NCI-H1105 (cell line): ENCODE measurements at places on chromosomes 7 and 10.

- no peak for DNase-seq
Measured at GRCh38 chr10:104340111-104340526, 1.9 kb upstream of the ITPRIP start.

DNA sequence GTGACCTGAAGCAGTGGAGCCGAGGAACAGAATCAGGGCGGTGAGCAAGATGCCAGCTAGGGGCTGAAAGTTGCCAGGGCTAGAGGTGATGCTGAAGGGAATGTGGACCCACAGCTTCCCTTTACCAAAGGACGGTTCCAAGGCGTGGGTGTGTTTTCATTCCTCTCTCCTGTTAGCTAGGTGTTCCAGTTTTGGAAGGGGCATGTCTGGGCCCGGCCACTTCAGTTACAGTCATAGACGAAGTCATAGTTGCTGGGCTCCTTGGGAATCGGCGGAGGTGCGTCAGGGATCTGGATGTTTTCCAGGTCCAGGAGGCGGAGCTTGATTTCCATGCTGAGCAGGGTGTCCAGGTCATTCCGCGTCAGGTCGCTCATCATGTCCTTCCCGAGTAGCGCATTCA is 131.0 kb upstream of the AOAH start:
- no peak for DNase-seq

- no peak for DNase-seq
Measured at GRCh38 chr7:111833466-111833865, 271.2 kb upstream of the IMMP2L start.

GRCh38 chr7:29413626-29414136 is 150.0 kb upstream of the PRR15 start:
- DNase-seq = no peak

DNA sequence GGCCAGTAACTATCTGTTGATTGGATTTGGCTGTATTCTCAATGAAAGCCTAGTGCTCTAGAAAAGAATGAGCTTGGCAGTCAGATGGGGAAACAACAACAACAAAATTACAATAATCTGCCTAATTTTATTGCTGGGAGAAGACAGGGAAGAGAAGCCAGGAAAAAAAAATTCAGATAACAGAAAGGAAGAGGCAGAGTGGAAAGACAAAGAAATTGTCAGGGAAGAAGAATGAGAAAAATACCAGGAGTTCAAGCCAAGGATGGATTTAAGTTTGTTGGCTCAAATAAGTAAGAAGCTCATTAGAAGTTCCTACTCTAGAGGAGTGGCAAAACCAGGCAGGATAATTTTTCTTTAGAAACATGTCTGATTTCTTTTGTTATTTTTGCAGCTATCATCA is 45.9 kb upstream of the PRKG1 start:
- DNase-seq = no peak

- DNase-seq = no peak
Measured at GRCh38 chr10:93503075-93503474, 6.7 kb downstream of the CEP55 start.

GRCh38 chr7:150968734-150969372 is 9.3 kb downstream of the KCNH2 start:
- DNase-seq = no peak

DNA sequence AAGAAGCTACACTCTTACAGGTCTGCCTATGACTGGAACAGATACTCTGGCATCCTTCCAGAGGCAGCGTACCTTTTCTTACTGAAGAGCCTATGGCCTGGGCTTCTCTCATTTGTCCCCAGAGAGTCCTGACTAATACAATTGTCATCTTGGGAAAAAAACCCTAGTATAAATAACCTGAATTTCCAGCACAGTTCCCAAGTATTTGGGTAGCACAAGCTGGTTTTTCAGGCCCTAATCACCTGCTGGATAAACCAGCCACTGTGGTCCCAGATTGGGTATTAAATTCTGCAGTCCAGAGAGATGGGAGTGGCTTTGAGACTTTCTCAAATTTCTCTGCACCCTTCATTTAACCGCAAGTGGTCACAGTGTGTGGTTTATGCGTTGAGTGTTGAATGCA is 186.8 kb upstream of the NEBL start:
- DNase-seq = no peak

GRCh38 chr10:52082307-52082706 is 231.8 kb upstream of the DKK1 start:
- DNase-seq = no peak

DNA sequence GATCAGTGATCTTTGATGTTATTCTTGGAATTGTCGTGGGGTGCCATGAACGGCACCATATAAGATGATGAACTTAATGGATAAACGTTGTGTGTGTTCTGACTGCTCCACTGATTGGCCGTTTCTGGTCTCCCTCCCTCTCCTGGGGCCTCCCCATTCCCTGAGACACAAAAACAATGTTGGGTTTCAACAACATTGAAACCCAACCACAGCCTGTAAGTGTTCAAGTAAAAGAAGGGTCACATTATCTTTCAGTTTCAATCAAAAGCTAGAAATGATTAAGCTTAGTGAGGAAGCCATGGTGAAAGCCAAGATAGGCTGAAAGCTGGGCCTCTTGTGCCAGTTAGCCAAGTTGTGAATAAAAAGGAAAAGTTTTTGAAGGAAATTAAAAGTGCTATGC is 19.5 kb downstream of the EN2 start:
- no peak for DNase-seq

GRCh38 chr10:126476246-126476645 is 88.0 kb upstream of the ADAM12 start:
- DNase-seq = no peak

- DNase-seq = no peak
Measured at GRCh38 chr10:74753442-74754211, 72.8 kb upstream of the KAT6B start.
